Activated naive CD4-positive, alpha-beta T cell treated with anti-CD3 and anti-CD28 coated beads for 36 hours (primary cell): ENCODE measurements at places on chromosomes 3 and 15. TPM values are rescaled to one million over a fixed set of nuclear protein-coding genes. Genes with fewer than 3 reads are reported as not detected.

The NGLY1 gene
- 50.0 TPM for total RNA-seq

The ZNF80 gene
- 0.44 TPM for total RNA-seq

The SIDT1 gene
- 14.6 TPM for total RNA-seq

- H3K27ac ChIP-seq: no peak overlapping the region
- peaks cover 7% of the 10 kb centered on the region for H3K27me3 ChIP-seq
- no peak overlapping the region for H3K4me3 ChIP-seq
- H3K4me1 ChIP-seq: no peaks in the 10 kb centered on the region
- no peaks in the 10 kb centered on the region for H3K36me3 ChIP-seq
These were observed 114.0 kb upstream of the POU1F1 start for GRCh38 chr3:87390353-87390752.

- H3K4me3 ChIP-seq: no peak overlapping the region
- peak overlapping the region; percentile 60 for H3K27ac ChIP-seq
These were observed 34.1 kb downstream of the ZNF710 start for GRCh38 chr15:90035095-90035839.

DNA sequence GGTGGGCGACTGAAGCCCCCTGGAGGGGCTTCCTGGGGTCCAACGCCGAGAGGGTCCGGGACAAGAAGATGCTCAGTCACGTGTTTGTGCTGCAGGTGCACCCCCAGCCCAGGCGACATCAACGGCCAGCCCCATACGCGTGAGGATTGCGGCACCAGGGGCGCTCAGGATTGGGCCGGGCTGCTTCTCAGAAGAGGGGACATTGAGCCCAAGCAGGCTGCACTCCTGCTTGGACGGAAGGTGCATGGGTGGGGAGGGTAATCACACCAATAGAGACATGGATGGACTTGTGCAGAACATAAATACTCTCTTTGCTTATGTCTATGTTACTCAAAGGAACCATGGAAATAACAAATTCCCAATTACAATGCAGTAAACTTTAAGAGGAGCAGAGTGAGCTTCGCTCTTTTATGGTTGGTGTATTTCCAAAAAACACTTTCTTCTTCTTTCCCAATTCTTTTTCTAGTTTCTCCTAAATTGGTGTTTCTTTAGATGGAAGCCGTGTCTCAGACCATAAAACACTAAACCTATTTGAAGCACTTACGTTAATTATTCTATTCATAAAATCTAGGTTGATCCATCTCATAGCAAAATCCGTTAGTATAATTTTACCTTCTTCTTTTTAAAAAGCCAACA lies 182.7 kb downstream of the GOLGA6L6 start:
- H3K4me1 ChIP-seq: peaks cover 7% of the 10 kb centered on the region
- H3K4me3 ChIP-seq: no peak overlapping the region
- H3K36me3 ChIP-seq: no peaks in the 10 kb centered on the region
- H3K27ac ChIP-seq: no peak overlapping the region
- no peaks in the 10 kb centered on the region for H3K27me3 ChIP-seq

DNA sequence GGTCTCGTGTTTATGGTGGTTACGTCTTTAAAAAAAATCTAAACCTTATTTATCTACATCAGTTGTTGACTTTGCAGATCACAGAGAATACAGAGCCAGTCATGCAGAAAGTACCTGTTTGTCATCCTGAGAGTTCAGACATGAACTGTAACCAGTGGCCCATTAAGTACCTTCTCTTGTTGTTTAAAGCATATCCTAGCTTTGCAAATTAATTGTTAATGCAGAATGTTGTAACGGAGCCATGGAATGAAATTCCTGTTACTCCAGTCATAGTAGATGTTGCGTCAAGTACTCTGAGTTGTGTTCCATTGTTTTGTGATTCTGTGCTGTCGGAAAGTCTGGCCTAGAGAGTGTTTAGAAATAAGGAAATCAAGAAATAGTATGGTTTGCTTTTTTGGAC lies 205.2 kb downstream of the RBMS3 start:
- no peak overlapping the region for H3K27ac ChIP-seq
- no peaks in the 10 kb centered on the region for H3K4me1 ChIP-seq
- H3K4me3 ChIP-seq: no peak overlapping the region
- no peaks in the 10 kb centered on the region for H3K27me3 ChIP-seq
- no peaks in the 10 kb centered on the region for H3K36me3 ChIP-seq
